Naive B cell (primary cell): ENCODE measurements at places on chromosomes 3 and 15.

- no peak for DNase-seq
Measured at GRCh38 chr3:7436542-7436941, 575.6 kb downstream of the GRM7 start.

DNA sequence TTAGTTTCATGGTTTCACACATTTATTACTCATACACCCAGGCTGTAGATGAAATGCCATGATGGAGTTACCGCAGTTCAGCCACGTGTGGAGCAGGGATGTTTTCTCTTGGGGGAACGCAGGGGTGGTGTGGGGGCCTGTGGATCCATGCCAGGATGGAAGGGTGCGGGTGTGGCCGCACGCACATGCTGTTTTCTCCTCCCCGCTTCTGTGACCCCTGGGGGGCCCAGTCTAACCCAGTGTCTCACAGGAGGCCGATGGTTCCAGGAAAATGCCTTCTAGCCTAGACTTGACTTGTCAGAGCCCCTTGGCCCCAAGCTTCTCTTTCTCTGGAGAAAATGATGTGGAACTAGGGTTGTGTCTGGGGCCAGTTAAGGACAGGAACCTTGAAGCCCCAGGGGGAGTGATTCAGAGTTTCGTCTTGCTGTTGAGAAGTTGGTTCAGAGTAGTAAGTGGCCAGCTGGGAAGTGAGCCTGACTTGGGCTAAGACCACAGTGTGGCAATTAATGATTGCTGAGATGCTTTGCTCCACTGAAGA is 240.4 kb upstream of the BHLHE40 start:
- no peak for DNase-seq

DNA sequence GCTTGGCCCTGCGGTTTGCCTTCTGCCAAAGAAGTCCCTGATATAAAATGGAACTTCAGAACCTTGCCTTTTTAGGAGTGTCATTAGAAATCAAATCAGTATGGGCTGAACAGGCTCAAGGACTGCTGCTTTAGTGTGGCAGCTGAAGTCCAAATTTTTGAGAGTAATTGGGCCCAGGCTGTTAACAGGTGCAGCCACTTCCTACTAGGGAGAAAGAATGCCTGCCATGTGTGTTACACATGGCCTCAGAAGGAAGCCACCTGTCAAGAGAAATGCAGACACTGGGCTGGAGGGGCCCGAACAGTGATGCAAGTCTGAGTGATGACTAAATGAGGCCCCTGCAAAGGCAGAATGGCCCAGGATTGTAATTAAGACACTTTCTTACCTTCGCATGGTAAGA is 786.7 kb upstream of the CFAP20DC start:
- DNase-seq: no peak

DNA sequence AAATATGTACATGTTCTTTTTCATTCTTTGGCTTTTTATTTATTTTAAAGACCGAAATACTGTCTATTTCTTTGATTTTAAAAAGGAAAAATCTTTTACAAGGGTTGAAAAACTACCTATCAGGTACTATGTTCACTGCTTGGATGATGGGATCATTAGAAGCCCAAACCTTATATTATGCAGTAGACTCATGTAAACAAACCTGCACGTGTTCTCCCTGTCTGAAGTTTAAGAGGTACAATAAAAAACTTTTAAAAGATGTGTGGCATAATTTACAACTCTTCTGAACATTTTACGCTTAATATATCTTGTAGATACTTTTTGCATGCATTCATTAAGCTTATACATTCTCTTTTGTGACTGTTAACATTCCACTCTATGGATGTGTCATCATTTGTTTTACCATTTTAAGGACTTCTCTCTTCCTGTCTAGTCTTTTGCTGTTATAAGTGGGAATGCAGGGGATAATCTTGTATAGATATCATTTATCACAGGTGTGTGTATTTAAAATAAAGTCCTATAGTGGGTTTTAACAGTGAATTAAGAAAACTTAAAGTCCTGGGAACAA is 6.2 kb downstream of the MGA start:
- DNase-seq: no peak

DNA sequence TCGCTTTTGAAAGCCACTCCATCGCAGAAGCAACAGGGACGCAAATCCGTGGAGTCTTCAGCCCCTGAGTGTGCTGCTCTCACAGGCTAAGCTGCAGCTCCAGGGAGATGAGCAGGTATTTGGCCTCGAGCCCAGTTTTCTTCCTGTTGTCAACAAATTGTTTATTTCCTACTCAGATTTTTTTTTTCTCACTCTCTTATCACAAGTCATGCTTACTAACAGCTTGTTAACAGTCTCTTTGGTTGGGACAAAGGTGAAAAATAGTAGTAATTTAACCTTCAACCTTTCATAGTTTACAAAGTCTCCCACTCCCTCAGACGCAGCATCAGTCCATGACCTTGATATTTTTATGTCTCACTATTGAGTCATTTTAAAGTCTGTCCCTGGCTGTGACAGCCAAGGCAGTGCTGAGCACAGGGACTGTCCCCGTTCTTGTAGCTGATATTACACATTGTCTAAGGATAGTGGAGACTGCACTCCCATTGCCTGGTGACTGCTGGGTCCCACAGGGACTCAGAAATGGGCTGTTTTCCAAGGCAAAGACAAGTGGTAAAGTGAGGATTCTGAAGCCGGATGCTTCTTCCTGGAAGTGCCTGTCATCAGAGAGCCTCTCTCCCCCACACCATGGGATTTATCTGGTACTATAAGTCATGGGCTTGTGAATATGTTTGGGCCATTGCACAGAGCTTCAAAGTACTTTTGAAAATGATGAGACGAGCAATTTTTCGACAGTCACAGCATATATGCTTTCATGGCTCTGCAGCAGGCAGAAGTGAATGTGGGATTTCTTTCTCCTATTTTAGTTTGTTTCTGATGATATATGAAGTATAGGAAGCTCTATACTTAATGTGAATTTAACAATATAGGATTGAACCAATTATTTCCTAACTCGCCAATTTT is 59.8 kb upstream of the UNC13C start:
- DNase-seq: no peak

GRCh38 chr3:33687406-33688010 is 30.5 kb downstream of the CLASP2 start:
- no peak for DNase-seq

GRCh38 chr3:17844236-17844635 is 101.8 kb upstream of the TBC1D5 start:
- no peak for DNase-seq

GRCh38 chr3:1365528-1365927 is 272.7 kb downstream of the CNTN6 start:
- no peak for DNase-seq

- DNase-seq: no peak
Measured at GRCh38 chr15:43876872-43877271, 50.1 kb downstream of the WDR76 start.

DNA sequence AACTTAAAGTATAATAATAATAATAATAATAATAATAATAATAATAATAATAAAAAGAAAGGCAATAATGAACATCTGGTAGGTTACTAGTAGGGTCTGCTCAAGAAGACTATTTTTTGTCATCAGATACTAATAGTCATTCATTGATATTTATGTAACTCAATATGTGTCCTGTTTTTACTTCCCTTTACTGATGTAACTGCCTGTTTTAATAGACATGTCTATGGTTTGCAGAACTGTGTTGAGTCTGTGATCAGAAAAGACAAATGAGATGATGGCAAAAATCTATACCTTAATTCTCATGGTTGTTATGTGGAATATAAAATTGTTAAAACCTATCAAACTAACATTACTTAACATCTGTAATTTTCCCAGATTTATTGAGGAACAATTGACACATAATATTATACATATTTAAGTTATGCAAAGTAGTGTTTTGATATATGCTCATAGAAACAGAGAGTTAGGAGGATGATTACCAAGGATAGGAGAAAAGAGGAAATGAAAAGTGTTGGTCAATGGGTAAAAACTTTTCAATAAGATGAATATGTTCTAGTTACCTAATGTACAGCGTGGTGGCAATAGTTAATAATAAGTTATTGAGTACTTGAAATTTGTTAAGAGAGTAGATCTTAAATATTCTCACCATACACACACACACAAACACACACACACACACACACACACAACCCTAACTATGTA is 699.4 kb downstream of the ZPLD1 start:
- no peak for DNase-seq

DNA sequence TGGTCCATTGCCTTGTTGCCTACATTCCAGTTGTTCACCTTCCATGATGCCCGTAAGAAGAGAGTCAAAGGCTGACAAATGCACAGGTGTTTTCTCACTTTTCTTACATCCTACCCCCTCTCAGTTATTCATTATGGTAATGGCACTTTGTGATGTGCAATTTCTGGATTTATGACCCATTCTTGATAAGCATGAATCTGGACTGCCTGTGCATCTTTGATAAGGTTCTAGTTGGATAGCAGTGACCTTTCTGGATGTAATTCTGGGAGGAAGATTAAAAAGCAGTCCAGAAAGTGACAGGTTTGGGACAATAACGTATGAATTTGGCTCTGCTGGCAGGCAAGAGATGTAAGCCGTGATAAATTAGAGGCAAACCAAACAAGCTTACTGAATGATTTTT is 101.5 kb downstream of the ROBO2 start:
- DNase-seq: no peak

GRCh38 chr3:47024932-47025331 is 45.5 kb downstream of the NBEAL2 start:
- no peak for DNase-seq

DNA sequence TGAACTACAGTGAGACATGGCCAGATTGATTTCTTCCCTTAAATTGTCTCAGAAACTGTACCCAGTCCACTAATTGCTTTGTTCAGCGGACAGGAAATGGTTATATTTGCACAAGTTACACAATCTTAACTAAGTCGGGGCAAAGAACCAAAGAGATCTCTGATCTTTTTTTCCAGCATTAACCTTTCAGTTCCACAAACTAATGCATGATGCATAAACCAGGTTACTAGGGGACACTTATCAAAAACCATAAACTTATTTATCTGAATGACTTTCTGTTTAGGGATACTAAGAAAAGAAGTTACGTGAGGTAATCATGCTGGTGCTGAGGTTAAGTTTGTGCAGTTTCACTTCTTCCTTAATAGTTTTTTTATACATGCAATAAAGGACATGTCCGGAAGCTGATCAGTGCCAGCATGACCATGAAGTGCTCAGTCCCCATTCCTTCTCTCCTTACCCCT is 22.4 kb downstream of the FNDC3B start:
- peak; percentile 57 for DNase-seq

GRCh38 chr3:143672396-143673165 is 175.7 kb downstream of the SLC9A9 start:
- peak; percentile 17 for DNase-seq

DNA sequence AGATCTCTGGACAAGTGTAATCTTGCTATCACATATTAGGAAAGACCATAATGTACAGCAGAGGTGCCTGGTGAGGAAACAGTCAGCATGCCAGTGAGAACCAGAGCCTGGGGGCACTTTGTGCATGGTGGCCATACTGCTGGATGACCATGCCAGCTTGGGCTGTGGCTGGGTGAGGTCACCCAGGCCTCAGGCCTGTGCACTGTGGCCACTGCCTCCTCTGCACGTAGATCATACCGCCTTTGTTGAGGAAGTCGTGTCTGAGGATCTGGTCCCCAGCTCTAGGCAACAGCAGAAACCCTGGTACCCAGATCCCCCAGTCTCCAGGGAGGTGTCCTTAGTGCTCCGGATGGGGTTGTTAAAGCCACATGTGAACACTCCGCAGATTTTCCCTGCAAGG is 38.9 kb downstream of the ZNF710 start:
- DNase-seq: no peak

DNA sequence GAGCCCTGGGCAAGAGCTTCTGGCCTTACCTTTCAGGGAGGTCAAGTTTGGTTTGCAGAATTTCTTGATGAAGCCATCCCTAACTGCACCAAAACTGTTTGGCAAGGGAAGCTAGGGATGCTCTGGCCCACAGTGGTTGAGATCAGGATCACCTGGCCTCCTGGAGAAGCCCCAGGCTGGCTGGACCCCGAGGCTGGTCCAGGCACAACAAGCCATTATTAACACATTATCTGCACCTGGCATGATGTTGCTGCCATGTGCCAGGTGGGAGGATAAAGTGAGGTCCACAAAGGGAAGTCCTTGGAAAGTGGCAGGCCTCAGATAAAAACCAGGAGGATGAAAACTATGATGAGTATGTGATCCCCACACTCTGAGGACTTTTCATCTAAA is 35.9 kb upstream of the DUSP7 start:
- DNase-seq: no peak

DNA sequence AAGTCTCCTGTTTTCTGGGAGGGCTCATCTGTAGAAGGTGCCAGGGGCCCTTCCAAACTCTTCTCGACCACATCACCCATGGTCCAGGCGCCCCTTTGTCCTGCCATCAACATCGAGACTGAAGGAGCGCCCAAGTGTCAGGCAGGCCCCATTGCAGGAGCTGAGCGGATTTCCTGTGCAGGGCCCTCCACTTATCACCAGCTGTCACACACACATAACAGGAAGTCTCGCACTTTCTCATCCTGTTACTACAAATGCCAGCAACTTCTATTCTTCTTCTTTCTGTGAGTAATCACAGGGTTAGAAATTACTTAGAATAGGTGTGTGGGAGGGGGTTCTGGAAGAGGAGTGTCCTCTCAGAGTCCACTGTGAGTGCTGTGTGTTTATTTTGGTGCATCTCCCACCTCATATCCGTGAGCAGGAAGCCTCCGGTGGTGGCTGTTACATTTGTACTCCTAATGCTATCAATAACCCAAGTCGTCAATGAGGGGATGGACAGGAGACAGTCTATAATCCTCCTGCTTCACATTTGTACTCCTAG is at the start of gene KLHL6:
Gene KLHL6, minus strand, starts transcription at position 166 of the 541 bp plus-strand sequence. Its CDS starts 53 bp downstream, at position 113.
- DNase-seq: peak; percentile 70

DNA sequence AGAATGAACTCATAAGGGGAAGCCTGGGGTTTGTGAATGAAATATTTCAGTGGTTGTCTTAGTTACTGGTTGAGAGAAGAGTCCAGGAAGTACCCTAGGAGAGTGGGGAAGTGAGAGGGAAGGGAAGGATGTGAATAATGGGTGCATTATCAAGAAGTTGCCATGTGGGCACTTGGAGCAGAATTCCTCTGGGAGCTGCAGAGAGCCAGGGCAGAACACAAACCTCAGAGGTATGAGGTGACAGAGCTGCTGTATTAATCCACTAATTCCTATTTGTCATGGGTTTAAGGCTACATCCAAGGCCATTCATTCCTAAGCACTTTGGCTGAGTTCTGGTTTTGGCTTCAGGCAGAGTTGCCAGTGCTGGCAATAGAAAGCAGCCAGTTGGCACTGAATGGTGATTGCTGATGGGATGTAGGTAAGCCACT is 29.0 kb downstream of the NDUFB4 start:
- no peak for DNase-seq
